PC-9 (cell line): ENCODE measurements at places on chromosomes 16 and 17. TPM values are rescaled to one million over a fixed set of nuclear protein-coding genes. Genes with fewer than 3 reads are reported as not detected.

HS3ST3B1 gene
- total RNA-seq, result not detected in 2 replicates

DNA sequence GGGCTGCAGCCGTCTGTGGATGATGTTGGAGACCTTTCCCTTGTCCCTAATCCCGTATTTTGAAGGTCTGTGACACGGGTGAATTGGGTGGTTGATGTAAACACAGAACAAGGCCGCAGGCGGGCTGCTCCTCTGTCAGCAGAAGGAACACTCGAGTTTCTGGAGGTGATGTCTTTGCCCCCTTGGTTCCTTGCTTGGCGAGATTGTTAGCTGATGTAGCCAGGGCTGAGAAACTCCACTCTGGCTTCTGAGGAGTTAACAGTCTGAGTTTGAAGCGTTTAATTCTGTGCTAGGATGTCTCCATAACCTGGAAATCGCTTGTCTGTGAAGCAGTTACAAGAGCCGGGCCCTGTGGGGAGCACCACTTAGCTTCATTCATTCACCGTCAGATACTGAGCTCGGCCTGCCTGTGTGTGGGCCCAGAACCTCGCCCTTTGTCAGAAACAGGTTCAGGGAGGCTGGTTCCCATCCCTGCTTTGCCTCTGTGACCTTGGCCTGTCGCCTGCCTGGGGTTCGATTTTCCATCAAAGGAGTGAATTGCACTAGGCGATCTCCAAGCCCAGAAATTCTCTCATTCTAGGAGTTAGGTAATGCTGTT, 1.3 kb downstream of the MAPK8IP3 start:
- DNase-seq, result no peak

DNA sequence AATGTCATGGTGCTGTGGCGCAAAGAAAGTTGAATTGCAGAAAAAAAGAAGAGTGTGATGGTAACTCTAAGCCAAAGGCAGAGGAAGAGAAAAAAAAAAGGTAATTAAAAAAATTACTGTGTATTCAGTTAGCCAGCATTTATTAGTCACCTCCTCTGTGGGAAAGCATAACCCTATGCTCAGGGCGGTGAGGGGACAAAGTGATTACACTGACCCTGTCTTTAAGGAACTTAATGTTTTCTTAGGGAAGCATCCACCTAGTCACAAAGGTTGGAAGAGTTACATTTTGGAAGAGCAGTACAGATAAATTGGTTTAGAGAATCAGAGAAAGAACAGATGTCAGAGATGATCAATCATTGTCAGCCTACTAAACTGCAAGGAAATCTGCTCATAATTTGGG, 410.3 kb downstream of the CDH11 start:
- no peak for DNase-seq

DNA sequence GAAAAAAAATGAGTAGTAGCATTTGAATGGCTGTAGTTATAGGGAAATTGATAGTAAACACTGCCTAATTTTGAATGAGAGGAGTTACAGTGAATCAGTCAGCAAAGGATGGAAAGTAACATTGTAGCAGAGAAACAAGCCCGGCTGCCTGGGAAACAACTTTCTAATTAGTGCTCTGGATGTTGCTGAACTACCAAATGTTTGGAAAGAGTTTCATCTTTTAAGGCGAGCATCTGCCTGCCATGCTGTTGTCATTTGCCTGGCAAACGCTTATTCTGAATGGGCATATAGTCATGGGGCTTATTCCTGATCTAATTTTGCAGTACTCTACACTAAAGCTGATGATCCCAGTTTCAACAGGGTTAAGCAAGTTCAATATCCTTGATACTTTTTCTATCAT, 138.6 kb downstream of the CDH11 start:
- DNase-seq, result no peak

DNA sequence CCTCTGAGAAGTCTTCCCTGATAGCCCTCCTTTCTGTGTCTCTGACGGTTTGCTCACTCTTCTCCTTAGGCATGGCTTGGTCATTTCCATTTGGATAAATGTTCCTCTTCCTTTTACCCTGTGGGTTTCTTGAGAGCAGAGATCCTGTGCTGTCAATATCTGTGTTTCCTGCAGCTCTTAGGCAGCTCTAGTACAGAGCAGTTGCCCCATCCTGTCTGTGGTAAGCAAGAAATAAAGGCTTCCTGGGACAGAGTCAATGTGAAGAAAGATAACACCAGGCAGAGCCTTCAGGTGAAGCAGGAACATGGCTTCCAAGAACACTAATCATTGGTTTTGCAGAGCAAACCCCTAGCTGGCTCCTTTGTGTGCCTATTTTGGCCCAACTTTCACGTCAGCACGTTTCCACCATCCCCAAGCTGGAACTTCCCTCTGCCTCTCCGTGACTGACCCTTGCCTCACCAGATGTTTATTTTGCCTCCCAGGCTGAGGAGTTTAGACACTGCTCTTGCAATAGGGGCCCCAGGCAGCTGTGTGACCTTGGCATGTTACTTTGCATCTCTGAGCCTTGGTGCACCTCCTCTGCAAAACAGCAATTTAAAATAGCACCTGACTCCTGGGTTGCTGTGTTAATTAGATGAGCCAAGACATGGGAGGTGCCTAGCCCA, 49.6 kb upstream of the SIAH1 start:
- no peak for DNase-seq

GRCh38 chr17:34850964-34851363, 110.3 kb downstream of the CCT6B start:
- no peak for DNase-seq

DNA sequence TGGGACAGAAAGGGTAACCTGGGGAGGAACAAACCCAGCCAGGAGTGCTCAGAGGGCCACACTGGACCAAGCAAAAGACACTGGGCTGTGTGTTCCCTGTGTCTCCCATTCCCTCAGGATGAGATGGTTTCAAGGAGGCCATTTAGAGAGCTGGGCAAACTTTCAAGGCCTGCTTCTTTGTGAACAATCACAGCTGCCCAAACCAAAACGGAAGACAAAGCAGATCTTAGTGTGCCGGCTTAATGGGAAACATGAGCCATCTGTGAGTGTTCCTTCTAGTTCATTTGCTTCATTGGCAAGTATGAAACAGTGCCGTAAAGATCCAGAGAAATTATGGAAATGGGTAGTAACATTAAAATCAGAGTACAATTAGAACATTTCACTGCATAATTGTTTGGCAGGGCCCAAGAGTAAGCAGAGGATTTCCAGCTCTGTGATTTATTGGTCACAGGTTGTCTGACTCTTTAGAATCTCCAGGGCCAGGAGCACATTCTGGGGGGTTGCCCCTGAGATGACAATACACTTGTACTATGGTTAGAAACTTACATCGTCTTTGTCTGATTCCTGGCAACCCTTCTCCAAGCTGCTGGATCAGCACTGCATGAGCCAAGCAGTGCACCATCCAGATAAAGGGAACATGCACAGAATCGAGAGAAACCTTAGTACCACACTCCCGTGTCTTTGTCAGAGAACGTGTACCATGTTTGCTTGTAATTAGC, 412.1 kb downstream of the RBFOX1 start:
- DNase-seq, result no peak

- DNase-seq, result no peak
These were observed 160.1 kb downstream of the SALL1 start for GRCh38 chr16:50991006-50991405.

- DNase-seq, result no peak
These were observed 36.4 kb downstream of the MBTPS1 start for GRCh38 chr16:84080378-84080777.

GRCh38 chr17:28385037-28385400, 13.5 kb downstream of the SARM1 start:
- peak; percentile 66 for DNase-seq

DNA sequence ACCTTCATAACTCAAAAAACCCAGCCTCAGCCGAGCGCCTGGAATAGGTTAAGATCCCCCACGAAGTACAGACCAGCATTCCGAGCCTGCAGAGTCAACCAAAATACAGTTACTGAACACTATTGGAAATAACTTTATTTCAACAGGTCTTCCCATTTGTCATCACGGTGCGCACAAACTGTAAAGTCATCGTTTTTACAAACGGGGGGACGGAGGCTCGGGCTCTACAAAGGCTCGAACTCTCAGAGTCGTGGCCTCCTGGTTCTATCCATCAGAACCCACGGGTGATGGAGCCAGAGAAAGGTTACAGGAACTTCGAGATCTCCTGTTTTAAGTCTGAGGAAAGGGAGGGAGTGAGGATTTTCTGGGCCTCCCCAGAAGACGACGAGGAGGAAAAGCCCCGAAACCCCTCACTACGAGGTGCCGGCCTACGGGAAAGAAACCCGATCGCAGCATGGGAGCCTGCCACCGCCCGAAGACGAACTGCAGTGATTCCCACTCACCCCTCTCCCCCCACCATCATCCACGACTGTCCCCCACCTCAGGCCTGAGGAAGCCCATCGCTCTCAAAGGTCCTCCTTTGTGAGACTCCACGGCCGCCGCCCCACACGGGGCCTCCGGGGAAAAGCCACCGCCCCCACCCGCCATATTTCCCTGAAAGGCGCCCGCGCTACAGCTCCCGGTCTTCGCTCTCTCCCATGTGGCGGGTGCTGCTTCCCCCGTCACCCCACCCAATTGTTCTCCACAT, 917 bp downstream of the YWHAE start:
- no peak for DNase-seq

- no peak for DNase-seq
These were observed 251.5 kb downstream of the KATNIP start for GRCh38 chr16:27801289-27801945.

TLCD2 gene
- total RNA-seq, result 6.1 and 6.7 TPM in 2 replicates

DNA sequence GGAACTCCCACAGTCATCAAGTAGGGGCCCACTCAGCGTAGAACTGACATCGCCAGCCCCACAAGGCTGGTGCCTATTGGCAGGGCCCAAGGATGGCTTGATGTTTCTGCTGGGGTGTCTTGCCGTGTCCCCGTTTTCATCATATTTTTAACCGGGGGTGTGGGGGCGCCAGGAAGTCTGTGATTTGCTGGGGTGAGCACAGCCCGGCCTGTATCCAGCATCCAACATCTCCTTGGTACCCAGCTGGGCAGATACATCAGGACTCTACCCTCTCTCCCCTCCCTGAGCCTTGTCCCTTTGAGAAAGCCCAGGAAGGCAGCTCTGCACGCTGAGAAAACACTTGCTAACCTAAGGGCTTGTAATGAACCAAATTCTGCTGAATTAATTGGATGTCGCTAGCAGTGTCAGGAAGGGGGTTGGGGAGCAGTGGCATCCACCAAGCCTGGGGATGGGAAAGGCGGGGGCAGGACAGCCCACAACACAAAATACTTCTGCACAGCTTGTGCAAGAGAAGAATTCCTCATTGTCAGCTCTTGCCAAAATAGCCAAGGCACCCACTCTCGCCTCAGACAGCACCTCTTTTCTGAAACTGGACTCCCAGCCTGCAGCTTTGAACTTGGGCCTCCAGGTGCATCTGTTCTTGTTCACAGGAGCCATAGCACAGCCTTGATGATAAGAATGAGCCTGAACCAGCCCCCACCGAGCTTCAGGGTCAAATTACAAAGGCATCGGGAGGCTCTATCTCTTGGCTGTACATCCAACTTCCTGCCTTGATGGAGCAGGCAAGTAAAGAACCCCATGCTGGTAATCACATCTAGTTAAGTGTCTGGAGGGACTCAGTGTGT, 63.7 kb upstream of the LYRM9 start:
- no peak for DNase-seq

KCNJ12 gene
- 1.1 and 2.0 TPM in 2 replicates for total RNA-seq
